CD4-positive, alpha-beta T cell treated with Interferon alpha-2 for 1 hour (primary cell): ENCODE measurements at places on chromosomes 11 and 22.

GRCh38 chr11:115674176-115674936 is 170.1 kb upstream of the CADM1 start:
- DNase-seq: no peak

GRCh38 chr11:71075116-71075720 is 177.2 kb downstream of the SHANK2 start:
- no peak for DNase-seq

DNA sequence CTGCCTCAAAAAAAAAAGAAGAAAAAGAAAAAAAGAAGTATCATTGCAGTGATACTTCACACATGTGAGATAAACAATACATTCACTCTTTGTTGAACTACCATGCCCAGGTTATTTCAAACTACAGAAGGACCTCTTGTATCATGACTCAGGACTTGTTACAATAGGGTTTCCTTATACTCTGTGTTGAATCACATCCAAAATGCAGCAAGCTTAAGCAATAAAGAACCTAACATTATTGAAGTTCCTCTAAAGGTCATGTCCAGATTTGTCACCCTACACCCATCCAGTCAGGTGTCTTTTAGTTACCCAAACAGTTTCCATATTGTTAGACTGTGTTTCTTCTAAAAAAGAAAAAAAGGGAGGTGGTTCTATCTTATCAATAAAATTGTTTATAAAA is 26.9 kb upstream of the ALKBH3 start:
- DNase-seq: no peak

GRCh38 chr22:41659941-41660340 is 28.7 kb downstream of the SNU13 start:
- DNase-seq: no peak

- peak; percentile 15 for DNase-seq
These were observed 20.2 kb downstream of the RELT start for GRCh38 chr11:73396251-73396930.

DNA sequence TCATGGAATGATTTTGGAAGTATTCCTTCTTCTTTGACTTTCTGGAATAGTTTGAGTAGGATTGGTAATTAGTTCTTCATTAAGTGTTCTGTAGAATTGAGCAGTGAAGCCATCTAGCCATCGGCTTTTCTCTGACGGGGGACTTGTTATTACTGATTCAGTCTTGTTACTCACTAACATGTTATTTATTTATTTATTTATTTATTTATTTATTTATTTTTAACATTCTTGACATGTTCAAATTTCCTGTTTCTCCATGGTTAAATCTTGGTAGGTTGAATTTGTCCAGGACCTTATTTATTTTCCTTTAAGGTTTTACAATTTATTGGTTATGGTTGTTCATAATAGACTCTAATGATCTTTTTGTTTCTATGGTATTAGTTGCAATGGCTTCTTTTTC is 15.2 kb upstream of the OR10Q1 start:
- no peak for DNase-seq
